ENCODE measurements at places on chromosomes 5 and 9. TPM values are rescaled to one million over a fixed set of nuclear protein-coding genes. Genes with fewer than 3 reads are reported as not detected.

DNA sequence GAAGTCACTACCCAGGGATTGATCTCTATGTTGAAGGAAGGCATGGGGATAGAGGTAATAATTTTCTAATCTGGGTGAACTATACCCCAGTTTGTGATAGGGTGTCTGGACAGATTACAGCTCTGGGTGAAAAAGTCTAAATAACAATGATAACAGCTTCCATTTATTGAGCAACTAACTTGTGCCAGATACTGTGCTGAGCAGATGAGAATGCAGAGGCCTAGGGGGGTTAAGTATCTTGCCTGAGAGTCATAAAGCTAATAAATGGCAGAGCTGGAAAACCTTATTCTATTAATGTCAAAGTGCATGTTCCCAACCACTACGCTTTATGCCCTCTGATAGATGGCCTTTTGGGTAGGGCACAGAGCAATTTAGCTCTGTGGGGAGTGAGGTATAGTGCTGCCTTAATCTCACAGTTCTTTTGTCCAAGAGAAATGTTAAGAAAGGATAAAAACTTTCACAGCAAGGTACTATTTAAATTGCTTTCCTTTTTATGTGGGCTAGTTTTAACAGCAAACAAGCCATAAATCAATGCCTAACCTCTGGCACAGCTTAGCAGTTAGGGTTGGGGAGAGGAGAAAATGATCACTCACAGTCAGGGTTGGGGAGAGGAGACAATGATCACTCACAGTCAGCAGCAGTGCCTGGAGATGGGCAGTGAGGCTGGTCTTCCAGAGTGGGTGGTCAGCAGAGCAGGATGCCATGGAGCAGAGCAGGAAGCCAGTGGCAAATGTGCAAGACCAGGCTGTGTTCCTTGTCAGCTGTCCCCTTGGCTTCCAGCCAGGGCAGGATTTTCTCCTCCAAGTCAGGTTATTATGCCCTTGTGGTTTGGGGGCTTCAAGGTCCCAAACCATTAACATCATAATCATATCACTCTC lies 187.0 kb downstream of the CARTPT start:
- no peak for DNase-seq

DNA sequence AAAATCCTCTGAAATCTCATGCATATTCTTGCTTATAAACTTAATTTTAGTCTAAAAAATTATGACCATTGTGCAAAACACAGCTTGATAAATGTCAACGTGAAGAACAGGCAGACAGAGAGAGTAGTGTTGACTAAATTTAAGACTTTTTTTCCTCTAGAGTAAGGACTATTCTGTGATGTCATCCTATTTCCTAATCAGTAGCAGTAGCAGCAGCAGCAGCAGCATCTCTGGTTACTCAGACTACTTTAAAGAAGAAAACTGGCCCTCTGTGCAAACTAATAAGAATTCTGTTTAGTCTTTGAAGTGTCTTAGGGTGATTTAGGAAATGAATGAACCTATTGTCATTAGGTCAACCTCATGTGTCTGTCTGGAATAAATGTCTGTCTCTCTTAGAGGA lies 403.0 kb downstream of the HINT1 start:
- no peak for DNase-seq

- peak; percentile 55 for DNase-seq
These were observed 659 bp downstream of the RAI14 start for GRCh38 chr5:34656700-34657273.

DNA sequence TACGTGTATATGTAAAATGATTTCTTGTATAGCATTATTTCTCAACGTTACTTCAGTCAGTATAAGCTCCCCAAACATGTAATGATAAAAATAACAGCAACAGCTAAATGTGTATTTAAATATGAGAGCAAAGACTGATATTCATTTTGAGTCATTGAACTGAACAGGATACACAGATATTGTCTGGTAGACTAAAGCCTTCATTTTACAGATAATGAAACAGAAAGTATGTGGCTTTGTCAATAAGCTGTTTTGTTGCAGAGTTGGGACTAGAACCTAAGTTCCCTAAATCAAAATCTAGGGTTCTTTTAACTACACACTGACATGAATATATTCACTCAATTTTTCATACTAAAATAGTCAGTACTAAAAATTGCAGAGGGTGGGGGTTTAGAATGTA lies 80.4 kb upstream of the MARCHF11 start:
- DNase-seq = no peak

GRCh38 chr5:112724901-112725300 lies 12.8 kb upstream of the APC start:
- no peak for DNase-seq

- DNase-seq = peak; percentile 17
These were observed 25.3 kb upstream of the ANXA2R start for GRCh38 chr5:43065387-43065947.

Gene FABP6
- 7.5 TPM for polyA plus RNA-seq
